ENCODE measurements at places on chromosomes 12 and 14. TPM values are rescaled to one million over a fixed set of nuclear protein-coding genes. Genes with fewer than 3 reads are reported as not detected.

DNA sequence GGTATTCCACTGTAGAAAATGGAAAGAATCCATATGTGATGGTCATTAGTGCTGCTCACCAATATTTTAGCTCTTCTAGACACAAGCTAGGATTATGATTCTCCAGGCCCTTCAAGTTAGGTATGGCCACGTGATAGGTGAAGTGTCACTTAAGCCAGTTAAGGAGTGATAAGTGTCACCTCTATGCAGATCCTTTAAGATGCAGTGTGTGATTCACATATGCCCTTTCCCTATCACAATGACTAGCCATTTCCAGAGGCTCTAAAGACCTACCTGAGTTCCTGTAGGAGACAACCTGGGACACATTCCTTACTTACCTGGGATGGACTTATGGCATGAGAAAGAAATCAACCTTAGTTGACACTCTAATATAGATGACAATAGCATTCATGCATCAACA, 343.2 kb downstream of the NELL2 start:
- no peaks in the 10 kb centered on the region for H3K27me3 ChIP-seq
- H3K27ac ChIP-seq: no peak overlapping the region
- no peaks in the 10 kb centered on the region for H3K4me1 ChIP-seq
- no peak for DNase-seq

GRCh38 chr14:38731962-38732361, 371.1 kb downstream of the SEC23A start:
- no peak overlapping the region for H3K27ac ChIP-seq
- DNase-seq: no peak
- no peaks in the 10 kb centered on the region for H3K27me3 ChIP-seq
- no peaks in the 10 kb centered on the region for H3K36me3 ChIP-seq
- H3K4me1 ChIP-seq: no peaks in the 10 kb centered on the region

PRB2 gene
- total RNA-seq: not detected

GRCh38 chr14:66359500-66359899, 126.7 kb upstream of the CCDC196 start:
- peak; percentile 46 for DNase-seq
- no peaks in the 10 kb centered on the region for H3K36me3 ChIP-seq
- no peak overlapping the region for H3K27ac ChIP-seq
- no peak overlapping the region for H3K4me3 ChIP-seq
- peaks cover 4% of the 10 kb centered on the region for H3K27me3 ChIP-seq
- H3K4me1 ChIP-seq: no peaks in the 10 kb centered on the region

DNA sequence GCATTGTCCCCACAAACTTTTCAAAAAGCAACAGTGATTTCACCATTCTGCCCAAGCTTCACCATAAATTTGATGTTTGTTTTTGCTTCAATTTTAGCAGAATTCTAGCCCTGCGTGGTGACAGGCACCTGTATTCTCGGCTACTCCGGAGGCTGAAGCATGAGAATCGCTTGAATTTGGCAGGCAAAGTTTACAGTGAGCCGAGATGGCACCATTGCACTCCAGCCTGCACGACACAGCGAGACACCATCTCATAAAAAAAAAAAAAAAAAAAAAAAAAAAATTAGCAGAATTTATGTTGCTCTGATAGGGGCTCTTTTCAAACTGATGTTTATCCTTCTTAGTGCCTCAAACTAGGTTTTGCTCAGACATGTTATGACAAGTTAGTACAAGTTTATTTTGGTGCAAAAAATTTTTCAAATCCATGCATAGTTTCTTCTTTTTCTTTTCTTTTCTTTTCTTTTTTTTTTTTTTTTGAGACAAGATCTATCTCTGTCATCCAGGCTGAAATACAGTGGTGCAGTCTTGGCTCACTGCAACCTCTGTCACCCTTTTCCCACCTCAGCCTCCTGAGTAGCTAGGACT, 24.3 kb downstream of the RASSF3 start:
- H3K27me3 ChIP-seq: no peaks in the 10 kb centered on the region
- no peak overlapping the region for H3K4me3 ChIP-seq
- peaks cover 51% of the 10 kb centered on the region for H3K4me1 ChIP-seq

DNA sequence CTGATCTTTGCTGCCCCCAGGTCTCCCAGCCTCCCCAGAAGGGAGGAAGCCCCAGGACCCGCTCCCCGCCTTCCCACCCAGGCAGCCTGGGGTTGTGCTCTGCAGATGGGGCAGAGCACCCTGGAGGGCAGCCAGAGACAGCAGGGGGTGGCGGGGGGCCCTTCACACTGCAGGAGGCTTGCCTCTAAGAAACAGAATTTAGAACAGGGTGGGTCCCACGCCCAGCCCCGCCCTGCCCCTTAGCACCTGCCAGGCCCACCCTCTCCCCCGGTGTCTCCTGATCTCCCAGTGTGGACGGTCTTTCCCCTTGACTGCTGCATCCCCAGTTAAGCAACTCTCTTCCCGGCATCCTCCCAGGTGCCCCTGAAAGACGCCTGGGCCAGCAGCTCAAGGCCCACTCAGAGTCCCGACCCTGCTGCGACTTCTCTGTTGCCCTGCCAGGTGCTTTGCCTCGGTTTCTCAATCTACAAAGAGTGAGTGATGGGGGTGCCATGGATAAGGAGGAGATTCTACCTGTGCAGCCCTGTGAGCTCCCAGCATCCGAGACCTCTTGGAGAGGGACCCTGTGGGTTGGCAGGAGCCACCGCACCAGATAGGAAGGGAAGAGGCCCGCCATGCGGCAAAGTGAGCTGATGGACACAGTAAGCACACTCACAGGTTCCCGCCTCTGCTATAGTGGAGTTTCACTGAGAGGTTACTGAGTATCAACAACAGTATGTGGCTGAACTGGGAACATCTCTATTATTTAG, 327.1 kb upstream of the FKBP4 start:
- no peak for DNase-seq
- H3K27me3 ChIP-seq: peaks cover 3% of the 10 kb centered on the region
- H3K4me1 ChIP-seq: no peaks in the 10 kb centered on the region
- no peaks in the 10 kb centered on the region for H3K36me3 ChIP-seq
- no peak overlapping the region for H3K27ac ChIP-seq
- no peak overlapping the region for H3K4me3 ChIP-seq

TPPP2 gene
- not detected for total RNA-seq

CPNE6 gene
- not detected for total RNA-seq

GRCh38 chr14:59013672-59014298, 174.7 kb upstream of the DAAM1 start:
- H3K36me3 ChIP-seq: no peaks in the 10 kb centered on the region
- H3K27ac ChIP-seq: no peak overlapping the region
- no peak overlapping the region for H3K4me3 ChIP-seq
- H3K4me1 ChIP-seq: no peaks in the 10 kb centered on the region
- H3K27me3 ChIP-seq: peaks cover 2% of the 10 kb centered on the region

ANKS1B gene
- total RNA-seq: not detected

GRCh38 chr12:44500423-44500822, 375.7 kb downstream of the NELL2 start:
- H3K27ac ChIP-seq: no peak overlapping the region
- no peak overlapping the region for H3K4me3 ChIP-seq
- no peak for DNase-seq
- no peaks in the 10 kb centered on the region for H3K4me1 ChIP-seq

- H3K36me3 ChIP-seq: no peaks in the 10 kb centered on the region
- no peak overlapping the region for H3K4me3 ChIP-seq
- peaks cover 7% of the 10 kb centered on the region for H3K27me3 ChIP-seq
Observed at GRCh38 chr14:67940486-67941455, 121.2 kb downstream of the RAD51B start.

DNA sequence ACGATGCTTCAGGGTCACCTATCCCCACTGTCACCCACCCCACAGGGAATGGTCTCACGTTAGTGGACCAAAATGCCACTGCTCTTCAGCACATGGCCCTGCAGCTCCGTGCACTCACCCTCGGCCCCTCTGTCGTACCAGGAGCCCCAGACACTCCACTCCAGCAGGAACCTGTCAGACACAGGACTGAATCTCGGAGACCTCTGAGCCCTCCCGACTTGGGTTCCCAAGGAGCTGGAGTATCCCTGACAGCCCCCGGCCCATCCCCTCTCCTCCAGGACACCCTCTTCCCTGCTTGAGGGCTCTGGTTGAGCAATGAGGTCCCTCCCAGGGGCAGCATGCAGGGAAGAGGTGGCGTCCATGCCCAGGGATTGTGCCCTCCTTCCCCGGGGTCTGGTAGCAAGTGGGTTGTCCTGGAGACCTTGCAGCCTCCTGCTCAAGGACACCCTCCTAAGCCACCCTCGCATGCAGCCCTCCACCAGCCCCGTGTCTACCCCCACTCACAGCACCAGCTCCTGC, 20.4 kb upstream of the LRTM2 start:
- no peaks in the 10 kb centered on the region for H3K36me3 ChIP-seq
- H3K27me3 ChIP-seq: no peaks in the 10 kb centered on the region
- H3K27ac ChIP-seq: no peak overlapping the region
- no peak for DNase-seq
- no peak overlapping the region for H3K4me3 ChIP-seq

SPTB gene
- not detected for total RNA-seq

KRT85 gene
- not detected for total RNA-seq

DNA sequence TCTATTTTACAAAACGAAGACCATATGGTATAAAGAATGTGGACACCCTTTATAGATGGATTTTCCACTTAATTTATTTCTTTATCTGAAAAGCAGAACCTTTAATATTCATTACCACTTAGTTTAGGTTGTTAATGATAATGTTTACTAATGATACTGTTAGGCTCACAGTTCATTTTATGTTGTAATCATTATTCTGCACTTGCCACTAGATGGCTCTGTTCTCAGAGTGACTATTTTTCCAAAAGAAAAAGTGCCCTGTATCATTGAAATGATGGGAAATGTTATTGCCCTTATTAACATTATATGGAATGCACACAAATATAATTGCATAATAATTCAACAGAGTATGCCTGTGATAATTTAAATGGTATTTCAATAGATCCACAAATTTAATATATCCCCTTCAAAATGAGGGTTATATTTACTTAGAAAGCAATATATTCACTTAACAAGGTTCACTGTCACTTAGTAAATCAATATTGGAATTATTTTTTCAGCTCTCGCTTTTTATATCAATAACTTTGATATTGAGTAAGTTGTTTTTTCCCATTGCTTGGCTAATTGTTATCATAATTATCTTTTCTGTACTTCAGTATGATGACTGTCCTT, 95.7 kb downstream of the PDE3A start:
- H3K27ac ChIP-seq: no peak overlapping the region
- H3K27me3 ChIP-seq: no peaks in the 10 kb centered on the region
- no peaks in the 10 kb centered on the region for H3K36me3 ChIP-seq
- H3K4me1 ChIP-seq: no peaks in the 10 kb centered on the region

DNA sequence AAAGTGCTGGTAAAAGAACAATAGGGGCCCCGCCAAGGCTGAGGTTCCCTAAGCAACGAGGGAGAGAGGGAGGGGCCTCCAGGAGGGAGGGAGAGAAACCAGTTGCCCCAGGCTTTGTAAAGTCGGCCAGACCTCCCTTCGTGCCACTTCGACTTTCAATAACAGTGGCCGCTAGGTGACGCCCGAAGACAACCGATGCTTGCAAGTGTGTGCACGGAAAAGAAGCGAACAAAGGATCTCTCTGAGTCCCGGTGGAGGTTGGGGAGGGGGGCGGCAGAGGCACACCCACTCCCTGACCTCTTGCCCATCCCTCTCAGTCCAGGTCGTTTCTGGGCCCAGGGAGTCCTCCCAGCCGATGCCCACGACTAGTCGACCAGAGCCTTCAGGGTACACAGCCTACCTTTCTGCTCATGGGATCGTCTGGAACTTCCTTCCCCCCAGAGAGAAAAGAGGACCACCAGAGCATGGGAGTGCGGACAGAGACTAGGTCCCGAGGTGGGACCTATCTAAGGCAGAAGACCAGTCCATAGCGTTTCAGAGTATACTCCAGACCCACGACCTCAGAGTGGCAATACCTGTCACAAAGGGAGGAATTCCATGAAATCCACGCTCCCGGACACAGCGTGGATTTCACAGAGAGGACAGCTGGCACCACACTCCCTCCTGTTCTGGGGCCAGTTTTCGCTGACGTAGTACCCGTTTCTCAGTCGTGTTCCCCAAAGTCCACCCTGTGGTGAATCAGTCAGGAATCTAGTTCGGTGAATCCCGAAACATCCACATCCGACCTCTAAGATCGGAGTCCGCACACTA, 262.7 kb upstream of the ALG10B start:
- no peak for DNase-seq
- H3K27ac ChIP-seq: no peak overlapping the region
- H3K36me3 ChIP-seq: no peaks in the 10 kb centered on the region
- H3K27me3 ChIP-seq: no peaks in the 10 kb centered on the region
- no peaks in the 10 kb centered on the region for H3K4me1 ChIP-seq

NTF3 gene
- not detected for total RNA-seq

DPF3 gene
- total RNA-seq: 10.3 TPM

GRCh38 chr12:112353393-112353792, 28.8 kb downstream of the HECTD4 start:
- H3K4me1 ChIP-seq: peaks cover 7% of the 10 kb centered on the region
- no peaks in the 10 kb centered on the region for H3K27me3 ChIP-seq
- H3K36me3 ChIP-seq: no peaks in the 10 kb centered on the region

MANSC4 gene
- total RNA-seq: not detected

GRCh38 chr14:61145903-61146481, 135.1 kb downstream of the TMEM30B start:
- H3K36me3 ChIP-seq: no peaks in the 10 kb centered on the region
- no peak overlapping the region for H3K4me3 ChIP-seq
- H3K4me1 ChIP-seq: no peaks in the 10 kb centered on the region
- H3K27ac ChIP-seq: no peak overlapping the region

- peak overlapping the region; percentile 95 for H3K27ac ChIP-seq
- no peaks in the 10 kb centered on the region for H3K27me3 ChIP-seq
Observed at GRCh38 chr12:56267443-56268071, 815 bp downstream of the COQ10A start.
